ENCODE measurements at places on chromosomes 6 and 20. TPM values are rescaled to one million over a fixed set of nuclear protein-coding genes. Genes with fewer than 3 reads are reported as not detected.

DNA sequence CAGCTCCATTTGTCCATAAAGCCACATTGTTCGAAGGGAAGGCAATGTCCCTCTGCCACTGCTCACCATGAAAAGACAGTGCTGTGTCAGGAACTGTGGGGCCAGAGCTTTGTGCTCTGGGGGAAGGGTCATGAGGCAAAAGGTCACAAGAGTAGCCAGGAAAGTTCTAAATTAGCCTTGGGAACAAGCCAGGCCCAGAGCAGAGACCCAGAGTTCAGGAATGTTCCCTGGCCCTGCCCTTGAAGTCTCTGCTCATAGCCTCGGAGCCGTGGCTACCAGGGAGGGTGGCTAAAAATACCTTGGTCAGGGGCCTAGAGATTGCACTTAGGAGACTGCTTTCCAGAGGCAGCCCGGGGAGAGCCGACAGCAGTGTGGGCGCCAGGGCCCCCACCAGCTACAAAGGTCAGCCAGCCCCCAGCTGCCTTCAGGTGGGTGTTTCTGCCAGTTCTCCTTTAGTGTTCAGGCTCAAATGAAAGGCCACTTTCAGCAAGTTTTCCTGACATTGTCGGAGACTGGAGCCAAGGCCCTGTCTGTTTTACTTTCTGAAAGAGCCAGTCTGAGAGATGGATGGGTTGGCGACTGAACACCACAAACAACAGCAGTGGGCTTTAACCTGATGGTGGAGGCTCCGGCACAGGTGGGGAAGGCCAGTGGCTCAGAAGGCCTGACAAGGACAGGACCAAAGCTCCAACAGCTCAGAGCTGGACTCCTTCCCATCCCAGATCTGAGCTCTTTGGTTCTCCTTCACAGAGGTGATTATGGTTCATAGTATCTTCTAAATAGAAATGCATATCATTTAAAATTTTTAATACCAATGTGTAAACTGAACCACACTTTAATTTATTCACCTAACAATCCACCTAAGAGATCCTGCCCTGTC is 76.2 kb downstream of the CDH26 start:
- no peak for DNase-seq

- no peak for DNase-seq
Observed at GRCh38 chr6:56223995-56224394, 23.4 kb downstream of the COL21A1 start.

GRCh38 chr20:57657535-57658446 is 37.6 kb upstream of the ZBP1 start:
- DNase-seq = no peak

Gene FLRT3
- 20.6 TPM for polyA plus RNA-seq

GRCh38 chr6:44338228-44339122 is 4.0 kb upstream of the SPATS1 start:
- peak; percentile 51 for DNase-seq

All from right lung (tissue), 10 donors.